ENCODE measurements at places on chromosomes 13 and 19.

DNA sequence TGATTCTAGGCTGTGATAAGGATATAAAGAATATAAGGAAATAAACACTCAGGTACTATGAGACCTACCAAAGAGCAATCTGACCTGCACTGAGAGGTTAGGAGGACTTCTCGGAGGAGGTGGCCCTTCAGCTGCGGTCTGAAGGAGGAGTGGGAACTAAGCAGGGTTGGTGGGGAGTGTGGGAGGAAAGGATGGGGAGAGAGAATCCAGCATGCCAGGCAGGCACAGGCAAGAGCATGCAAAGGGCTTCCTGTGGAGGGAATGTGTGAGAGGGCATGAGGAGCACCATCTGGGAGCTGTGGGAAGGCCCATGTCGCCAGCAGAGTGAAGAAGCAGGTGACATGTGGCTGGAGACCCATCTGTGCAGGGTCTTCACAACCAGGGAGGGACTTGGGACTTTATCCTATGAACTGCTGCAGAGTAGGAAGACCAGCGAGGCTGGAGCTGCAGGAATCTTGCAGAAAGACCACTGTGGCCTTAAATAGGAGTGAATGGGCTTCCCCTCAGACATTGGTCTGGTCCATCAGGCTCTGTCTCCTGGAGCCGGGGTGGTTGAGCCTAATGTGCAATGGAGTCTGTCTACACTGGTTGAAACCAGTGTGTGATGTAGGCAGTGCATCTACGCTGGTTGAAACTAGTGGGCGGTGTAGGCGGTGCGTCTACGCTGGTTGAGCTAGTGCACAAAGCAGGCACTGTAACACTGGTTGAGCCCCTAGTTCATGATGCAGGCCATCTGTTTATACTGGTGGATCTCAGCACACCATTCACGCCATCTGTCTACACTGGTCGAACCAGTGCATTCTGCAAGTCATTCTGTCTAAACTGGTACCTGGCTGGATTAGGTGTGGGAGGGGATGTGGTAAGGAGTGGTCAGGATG lies 6.4 kb downstream of the CHST8 start:
- no peak for DNase-seq

GRCh38 chr19:51227326-51227725 lies 2.4 kb downstream of the CD33 start:
- no peak for DNase-seq

DNA sequence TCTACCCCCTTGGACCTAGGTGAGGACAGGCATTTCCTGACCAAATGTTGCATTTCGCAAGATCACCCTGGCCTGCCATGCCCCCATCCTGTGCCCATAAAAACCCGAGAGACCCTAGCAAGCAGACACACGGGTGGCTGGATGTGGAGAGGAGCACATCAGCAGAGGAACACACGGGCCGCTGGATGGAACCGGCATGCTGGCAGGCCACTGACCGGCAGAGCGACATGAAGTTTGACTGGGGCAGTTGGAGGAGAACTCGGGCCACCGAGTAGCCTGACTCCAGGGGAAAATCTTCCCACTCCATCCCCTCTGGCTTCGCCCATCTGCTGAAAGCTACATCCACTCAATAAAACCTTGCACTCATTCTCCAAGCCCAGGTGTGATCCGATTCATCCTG lies 329.3 kb downstream of the FGF9 start:
- no peak for DNase-seq

- no peak for DNase-seq
Measured at GRCh38 chr19:40141551-40141950, 49.7 kb upstream of the MAP3K10 start.
